Type B pancreatic cell (in vitro differentiated cells): ENCODE measurements at places on chromosomes 7 and 10. TPM values are rescaled to one million over a fixed set of nuclear protein-coding genes. Genes with fewer than 3 reads are reported as not detected.

HTR5A gene
- total RNA-seq: not detected in 2 replicates

- H3K36me3 ChIP-seq: no peaks in the 10 kb centered on the region
- H3K27ac ChIP-seq: no peak overlapping the region
- H3K27me3 ChIP-seq: no peaks in the 10 kb centered on the region
- DNase-seq: no peak
Observed at GRCh38 chr10:74290708-74291107, 139.7 kb downstream of the ADK start.

DNA sequence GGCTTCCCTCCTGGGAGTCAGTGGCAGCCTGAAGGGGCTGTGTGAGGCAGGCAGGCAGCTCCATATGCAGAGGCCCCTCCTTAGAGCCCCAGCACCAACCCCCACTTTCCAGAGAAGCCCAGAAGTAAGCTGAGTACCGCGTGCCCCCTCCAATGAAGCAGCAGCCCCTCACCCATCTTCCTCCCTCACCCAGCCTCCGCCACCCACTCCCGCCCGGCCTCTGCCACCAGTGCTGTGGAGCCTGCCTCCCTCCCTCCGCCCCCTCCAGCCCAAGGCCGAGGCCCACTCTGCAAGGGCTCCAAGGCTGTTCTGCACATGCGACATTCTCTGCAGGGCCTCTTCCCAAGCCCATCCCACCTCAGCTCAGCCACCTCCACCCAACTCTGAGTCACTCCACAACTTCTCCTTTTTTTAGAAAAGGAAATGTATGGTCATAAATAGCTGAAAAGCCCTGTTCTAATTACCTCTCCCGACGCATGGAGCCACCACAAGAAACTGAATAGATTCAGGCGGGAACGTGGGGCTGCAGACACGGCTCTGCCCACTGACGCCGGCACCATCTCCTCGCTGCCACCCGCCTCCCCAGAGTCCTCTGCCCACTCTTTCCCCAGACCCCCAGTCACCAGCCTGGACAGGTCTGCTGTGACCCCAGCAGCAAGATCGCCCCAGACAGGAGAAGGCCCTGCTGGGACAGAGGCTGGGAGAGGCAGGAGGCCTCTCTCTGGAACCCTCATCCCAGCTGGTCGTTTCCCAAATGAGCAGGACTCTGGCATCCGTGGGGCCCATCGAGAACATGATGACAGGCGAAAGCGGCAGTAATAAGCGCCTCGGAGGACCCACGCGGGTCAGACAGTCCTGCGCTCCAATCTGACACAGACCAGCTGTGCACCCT, 213.9 kb downstream of the MAD1L1 start:
- DNase-seq: peak; percentile 65
- peak overlapping the region; percentile 58 for H3K4me3 ChIP-seq
- H3K4me1 ChIP-seq: peaks cover 37% of the 10 kb centered on the region
- H3K27ac ChIP-seq: peak overlapping the region; percentile 62
- no peaks in the 10 kb centered on the region for H3K36me3 ChIP-seq

DNA sequence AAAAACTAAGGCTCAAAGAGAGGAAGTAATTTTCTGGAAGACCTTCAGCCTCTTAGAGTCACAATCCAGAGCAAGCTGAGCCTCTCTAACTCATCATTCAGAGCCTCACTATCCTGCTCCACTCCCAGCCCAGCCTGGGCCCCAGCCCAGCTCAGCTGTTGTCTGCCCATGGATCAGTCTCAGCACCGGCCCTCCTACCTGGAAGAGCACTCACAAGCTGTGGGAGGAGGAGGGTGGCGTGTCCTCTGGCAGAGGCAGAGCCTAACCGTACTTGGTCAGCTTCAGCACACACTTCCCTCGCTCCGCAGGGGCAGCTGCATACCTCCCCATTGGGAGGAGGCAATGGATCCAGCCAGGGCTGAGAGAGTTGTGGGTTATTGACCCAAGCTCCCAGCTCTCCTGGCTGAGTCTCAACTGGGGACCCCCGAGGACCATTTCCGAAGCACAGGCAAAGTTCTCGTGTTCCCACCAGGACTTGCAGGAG, 66.7 kb upstream of the GPR26 start:
- no peaks in the 10 kb centered on the region for H3K4me1 ChIP-seq
- no peak for DNase-seq
- peaks cover 35% of the 10 kb centered on the region for H3K27me3 ChIP-seq
- H3K36me3 ChIP-seq: no peaks in the 10 kb centered on the region

DNA sequence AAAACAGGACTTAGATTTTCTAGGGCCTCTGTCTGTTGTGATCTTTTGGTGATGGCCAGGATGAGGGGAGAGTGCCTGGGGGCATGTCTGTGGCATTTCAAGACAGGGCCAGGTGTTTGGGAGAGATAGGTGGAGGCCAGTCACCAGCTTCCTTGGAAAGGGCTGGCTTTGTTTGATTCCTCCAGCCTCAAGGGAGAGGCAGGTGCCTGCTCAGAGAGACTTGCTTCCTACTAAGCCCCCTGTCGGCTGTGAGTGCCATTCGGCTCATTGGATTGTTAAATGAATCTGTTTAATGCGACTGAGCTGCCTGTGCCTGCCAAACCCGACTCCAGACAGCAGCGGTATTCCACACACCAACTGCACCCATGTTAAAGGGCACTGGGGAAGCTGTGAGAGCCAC, 304.1 kb upstream of the COBL start:
- peaks cover 6% of the 10 kb centered on the region for H3K36me3 ChIP-seq
- no peak overlapping the region for H3K27ac ChIP-seq
- H3K4me1 ChIP-seq: no peaks in the 10 kb centered on the region
- DNase-seq: no peak
